Stomach (tissue), 19 donors: ENCODE measurements at places on chromosomes 5 and 9. TPM values are rescaled to one million over a fixed set of nuclear protein-coding genes. Genes with fewer than 3 reads are reported as not detected.

DNA sequence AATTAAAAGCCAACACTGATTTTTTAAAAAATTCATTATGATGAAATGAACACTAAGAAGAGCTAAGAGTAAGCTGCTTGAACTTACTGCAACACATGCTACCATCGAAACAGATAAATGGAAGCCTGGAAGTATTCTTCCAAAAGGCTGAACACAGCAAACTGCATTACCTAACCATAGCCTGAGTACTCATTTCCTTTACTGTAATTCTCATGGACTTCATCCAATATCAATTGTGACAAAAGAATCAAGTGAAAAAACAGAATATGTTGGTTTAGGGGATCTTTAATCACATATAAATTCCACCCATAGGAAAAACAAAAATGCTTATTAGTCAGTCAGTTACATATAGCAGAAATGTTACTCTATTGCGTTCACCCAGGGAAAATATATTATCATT is 68.5 kb downstream of the DROSHA start:
- no peak for DNase-seq

DNA sequence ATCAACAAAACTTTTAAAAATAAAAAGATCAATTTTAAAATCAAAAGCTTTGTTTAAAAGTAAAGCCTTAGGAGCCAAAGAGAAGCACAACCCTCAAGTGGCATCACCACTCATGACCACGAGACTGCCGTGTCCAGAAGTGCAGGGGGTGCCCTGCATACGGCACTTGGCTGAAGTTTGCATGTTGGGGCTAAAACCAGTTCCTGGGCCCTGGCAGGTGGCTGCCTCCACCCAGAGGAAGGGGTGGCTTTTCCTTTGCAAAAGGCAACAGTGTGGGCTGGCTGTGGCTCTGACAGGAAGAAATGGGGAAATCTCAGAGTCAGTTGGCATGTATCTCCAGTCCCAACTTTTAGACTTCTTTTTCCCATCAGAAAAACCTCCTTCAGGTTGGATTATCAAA is 15.3 kb downstream of the TRMO start:
- no peak for DNase-seq

- DNase-seq: no peak
Observed at GRCh38 chr5:36156619-36157018, 4.7 kb downstream of the SKP2 start.

DNA sequence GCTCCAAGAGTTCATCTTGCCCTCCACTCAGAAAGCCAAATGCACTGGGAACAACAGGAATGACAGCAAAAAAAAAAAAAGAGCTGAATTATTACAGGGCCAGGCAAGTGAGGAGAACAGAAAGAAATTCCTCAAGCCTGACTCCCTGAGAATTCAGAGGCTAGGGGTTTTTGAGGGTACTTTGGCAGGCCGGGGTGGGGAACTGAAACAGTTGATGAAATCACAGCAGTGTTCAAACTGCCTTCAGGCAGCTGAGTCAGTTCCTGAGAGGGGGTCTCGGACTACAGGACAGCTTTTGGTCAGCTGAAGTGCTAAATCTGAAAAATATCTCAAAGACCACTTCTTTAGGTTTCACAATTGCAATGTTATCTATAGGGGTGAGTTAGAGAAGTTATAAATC is 419.4 kb downstream of the SEMA5A start:
- no peak for DNase-seq

TSC1 gene
- polyA plus RNA-seq: 6.7 TPM

QRFP gene
- polyA plus RNA-seq: not detected
